ENCODE measurements at places on chromosomes 12 and 14. TPM values are rescaled to one million over a fixed set of nuclear protein-coding genes. Genes with fewer than 3 reads are reported as not detected.

DPF3 gene
- polyA plus RNA-seq, result 1.6 TPM

KRT71 gene
- polyA plus RNA-seq, result not detected

RNASE1 gene
- polyA plus RNA-seq, result 478 TPM

AKAP5 gene
- 3.0 TPM for polyA plus RNA-seq

LMNTD1 gene
- 0.14 TPM for polyA plus RNA-seq

PIANP gene
- 6.7 TPM for polyA plus RNA-seq

MMP14 gene
- polyA plus RNA-seq, result 203 TPM

SLC15A5 gene
- 0.08 TPM for polyA plus RNA-seq

KLRF1 gene
- polyA plus RNA-seq, result 2.5 TPM

RFX4 gene
- not detected for polyA plus RNA-seq

NPFF gene
- polyA plus RNA-seq, result 1.4 TPM

TRMT61A gene
- 7.3 TPM for polyA plus RNA-seq

KRT72 gene
- polyA plus RNA-seq, result 0.38 TPM

COX8C gene
- polyA plus RNA-seq, result 0.36 TPM

TMEM120B gene
- 9.9 TPM for polyA plus RNA-seq

C12orf42 gene
- polyA plus RNA-seq, result not detected

OR6C3 gene
- polyA plus RNA-seq, result not detected

APAF1 gene
- 49.5 TPM for polyA plus RNA-seq

OXA1L gene
- polyA plus RNA-seq, result 142 TPM

GLT8D2 gene
- 31.1 TPM for polyA plus RNA-seq

- no peak for DNase-seq
Measured at GRCh38 chr12:27472604-27473003, 26.1 kb downstream of the SMCO2 start.

- DNase-seq, result no peak
Measured at GRCh38 chr14:88995437-88996198, 171.2 kb downstream of the TTC8 start.

DNA sequence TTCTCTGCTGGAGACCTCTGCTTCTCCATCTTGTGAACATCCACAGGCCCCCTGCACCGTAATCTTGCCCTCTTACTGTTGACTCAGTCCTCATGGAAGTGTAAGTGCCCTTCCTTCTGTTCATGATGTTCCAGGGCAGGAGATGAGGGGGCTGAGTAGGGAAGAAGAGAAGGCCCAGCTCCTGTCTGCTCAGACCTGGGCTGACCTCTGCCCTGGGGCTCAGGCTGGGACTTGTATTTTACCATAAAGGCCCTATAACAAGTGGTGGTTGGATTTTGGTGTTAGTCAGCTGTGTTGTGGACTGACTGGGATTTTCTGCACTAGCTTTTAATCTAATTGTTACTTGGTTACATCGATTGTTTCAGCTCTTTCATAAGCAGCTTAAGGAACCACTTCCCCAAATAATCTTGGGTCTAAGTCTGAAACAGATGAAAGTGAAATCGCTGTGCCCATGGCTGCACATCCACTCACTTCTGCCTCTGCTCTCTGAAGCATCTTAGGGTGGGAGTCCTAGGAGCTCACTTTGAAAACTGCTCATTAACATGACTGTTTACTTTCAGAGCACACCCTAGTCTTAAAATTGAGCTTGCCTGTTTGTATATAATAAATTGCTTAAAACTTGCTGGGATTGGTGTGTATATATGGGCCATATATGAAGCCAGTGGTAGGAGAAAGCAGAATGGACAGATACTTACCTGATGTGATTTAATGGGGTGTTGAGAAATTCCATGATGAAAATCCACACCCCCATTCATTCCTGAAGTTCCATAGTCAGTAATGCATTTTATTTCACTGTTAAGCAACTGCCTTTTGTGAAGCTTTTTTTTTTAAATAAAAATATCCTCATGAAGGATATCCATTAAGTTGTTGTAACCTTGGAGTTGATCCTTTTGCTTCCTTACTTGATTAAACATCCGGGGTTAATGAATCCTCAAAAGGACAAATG lies 17.7 kb downstream of the C12orf71 start:
- DNase-seq, result no peak

DNA sequence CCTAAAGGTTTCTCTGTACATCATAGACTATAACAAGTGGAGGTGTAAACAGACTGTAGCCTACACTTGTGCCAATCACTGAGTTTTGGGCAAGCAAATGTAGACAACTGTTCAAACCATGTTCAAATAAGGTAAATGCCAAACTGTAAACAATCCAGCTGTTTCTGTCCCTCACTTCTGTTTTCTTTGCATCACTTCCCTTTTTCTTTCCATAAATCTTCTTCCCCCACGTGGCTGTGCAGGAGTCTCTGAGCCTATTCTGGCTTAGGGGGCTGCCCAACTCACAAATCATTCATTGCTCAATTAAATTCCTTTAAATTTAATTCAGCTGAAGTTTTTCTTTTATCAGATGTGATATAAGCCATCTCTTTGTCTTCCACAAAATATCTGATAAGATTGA lies 65.1 kb upstream of the CPM start:
- no peak for DNase-seq

DNA sequence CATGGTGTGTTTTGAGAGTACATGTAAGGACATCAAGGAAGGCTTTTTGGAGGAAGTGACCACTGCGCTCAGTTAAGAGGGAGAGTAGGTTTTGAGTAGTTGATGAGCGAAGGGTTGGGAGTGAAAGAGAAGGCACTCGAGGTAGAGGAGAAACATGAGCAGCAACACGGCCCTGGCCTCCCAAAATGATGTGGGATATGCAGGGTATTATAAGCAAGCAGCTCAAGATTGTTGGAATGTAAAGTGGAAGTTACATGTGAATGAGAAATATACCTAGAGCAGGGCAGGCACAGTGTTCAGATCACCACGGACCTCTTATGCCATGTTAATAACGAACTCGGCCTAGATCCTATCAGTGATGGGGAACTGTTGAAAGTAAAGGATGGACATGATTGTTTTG lies 2.1 kb upstream of the ARHGDIB start:
- no peak for DNase-seq

GRCh38 chr14:91374879-91375702 lies 42.5 kb downstream of the CCDC88C start:
- DNase-seq, result no peak

DNA sequence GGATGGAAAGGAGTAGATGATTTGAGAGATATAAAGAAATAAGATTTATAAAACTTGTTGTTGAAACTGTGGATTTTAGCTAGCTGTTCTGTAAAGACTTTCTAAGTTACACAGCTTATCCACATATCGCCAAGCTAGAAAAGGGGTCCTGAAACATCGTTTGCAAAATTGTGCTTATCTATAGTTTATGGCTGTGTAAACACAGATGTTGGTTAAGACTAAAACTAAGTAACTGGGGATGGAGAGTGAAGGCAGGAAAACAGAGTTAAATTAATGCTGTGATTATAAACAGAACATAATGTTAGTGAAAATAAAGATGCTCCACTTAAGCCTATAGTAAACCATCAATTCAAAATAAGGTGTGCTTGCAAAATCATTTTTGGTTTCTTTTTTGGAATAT lies 311.3 kb upstream of the DDHD1 start:
- DNase-seq, result no peak

DNA sequence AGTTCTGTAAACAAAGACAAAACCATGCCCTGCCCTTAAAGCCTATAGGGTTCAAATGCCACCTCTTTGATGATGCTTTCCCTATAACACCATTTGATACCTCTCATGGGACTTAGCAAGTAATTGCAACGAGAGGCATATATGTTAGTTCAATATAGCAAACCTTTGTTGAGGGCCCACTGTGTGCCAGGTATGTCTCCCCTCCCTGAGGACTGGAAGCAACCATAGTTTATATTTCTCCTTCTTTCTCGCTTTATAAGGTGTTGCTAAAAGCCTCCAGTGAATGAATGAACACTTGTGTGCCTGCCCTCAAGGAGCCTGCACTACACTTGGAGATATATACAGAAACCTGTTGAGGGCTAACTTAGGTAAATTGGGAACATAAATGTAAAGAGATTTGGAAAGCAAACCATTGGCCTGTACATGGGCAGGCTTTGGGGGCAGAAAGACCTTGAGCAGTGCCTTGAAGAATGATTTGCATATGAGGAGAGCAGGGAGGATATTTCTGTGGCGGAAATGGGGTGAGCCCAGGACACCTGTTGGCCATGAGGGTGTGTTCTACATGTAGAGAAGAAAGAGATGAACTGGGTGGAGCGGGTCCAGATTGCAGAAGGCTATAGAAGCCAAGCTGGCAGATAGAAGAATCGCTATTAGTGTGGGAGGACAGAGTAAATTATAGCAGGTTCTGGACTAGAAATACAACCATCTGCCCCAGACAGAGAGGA lies 1.8 kb upstream of the CKAP4 start:
- no peak for DNase-seq

DNA sequence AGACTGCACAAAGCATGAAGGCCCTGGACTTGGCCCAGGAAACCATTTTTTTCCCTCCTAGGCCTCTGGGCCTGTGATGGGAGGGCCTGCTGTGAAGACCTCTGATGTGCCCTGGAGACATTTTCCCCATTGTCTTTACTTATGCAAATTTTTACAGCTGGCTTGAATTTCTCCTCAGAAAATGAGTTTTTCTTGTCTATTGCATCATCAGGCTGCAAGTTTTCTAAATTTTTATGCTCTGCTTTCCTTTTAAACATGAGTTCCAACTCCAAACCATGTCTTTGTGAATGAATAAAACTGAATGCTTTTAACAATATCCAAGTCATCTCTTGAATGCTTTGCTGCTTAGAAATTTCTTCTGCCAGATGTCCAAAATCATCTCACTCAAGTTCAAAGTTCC lies 43.7 kb upstream of the TRHDE start:
- DNase-seq, result no peak

- no peak for DNase-seq
Measured at GRCh38 chr14:100765296-100765695, 38.6 kb downstream of the DLK1 start.

DNA sequence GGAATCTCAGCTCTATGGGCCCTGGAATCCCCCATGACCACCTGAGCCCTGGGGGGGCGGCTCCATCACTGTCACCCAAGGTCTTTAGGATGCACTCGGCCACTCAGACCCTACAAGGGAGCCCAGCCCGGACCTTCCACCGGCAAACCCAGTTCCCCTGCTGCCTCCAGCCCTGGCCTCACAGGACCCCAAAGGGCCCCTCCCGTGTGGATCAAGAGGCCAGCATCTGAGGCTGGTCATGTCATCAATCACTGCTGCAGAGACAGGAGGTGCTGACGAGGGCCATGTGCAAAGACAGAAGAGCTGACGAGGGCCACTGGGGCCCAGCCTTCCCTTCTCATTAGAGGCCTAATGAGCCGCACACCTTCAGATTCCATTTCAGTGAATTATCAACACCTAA lies 39.0 kb upstream of the SFSWAP start:
- DNase-seq, result no peak

GRCh38 chr12:129237881-129238280 lies 384.6 kb downstream of the GLT1D1 start:
- DNase-seq, result no peak

DNA sequence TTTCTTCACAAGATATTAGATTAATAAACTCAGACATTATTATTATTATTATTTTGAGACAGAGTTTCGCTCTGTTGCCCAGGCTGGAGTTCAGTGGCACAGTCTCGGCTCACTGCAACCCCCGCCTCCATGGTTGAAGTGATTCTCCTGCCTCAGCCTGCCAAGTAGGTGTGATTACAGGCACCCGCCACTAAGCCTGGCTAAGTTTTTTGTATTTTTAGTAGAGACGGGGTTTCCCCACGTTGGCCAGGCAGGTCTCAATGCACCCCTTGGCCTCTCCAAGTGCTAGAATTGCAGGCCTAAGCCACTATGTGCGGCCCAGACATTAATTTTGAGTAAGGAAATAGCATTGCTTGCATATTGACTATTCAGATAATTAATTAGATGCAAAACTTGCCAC lies 554.9 kb upstream of the LRFN5 start:
- DNase-seq, result no peak

DNA sequence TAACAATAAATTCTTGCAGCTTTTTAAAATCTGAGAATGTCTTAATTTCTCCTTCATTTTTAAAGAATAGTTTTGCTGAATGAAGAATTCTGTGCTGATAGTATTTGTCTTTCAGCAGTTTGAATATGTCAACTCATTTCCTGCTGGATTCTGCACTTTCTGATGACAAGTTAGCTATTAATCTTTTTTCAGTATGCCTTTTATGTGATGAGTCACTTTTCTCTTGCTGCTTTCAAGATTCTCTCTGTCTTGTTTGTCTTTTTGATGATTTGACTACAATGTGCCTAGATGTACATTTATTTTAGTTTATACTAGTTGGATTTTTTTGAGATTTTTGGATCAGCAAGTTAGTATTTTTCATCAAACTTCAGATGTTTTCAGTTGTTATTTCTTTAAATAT lies 87.9 kb upstream of the AVPR1A start:
- no peak for DNase-seq

DNA sequence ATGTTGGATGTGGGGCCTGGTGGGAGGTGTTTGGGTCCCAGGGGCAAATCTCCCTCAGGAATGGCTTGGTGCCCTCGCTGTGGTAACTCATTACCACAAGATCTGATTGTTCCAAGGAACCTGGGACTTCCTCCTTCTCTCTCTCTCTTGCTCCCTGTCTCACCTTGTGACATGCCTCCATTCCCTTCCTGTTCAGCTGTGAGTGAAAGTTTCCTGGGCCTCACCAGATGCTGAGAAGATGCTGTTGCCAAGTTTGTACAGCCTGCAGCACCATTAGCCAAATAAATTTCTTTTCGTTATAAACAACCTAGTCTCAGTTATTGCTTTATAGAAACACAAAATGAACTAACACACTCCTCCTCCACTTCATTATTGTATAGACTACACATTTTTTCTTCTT lies 759.8 kb upstream of the MDGA2 start:
- no peak for DNase-seq

- DNase-seq, result no peak
Measured at GRCh38 chr14:57161583-57162234, 107.0 kb downstream of the EXOC5 start.

GRCh38 chr14:37093364-37093763 lies 79.0 kb downstream of the SLC25A21 start:
- no peak for DNase-seq

DNA sequence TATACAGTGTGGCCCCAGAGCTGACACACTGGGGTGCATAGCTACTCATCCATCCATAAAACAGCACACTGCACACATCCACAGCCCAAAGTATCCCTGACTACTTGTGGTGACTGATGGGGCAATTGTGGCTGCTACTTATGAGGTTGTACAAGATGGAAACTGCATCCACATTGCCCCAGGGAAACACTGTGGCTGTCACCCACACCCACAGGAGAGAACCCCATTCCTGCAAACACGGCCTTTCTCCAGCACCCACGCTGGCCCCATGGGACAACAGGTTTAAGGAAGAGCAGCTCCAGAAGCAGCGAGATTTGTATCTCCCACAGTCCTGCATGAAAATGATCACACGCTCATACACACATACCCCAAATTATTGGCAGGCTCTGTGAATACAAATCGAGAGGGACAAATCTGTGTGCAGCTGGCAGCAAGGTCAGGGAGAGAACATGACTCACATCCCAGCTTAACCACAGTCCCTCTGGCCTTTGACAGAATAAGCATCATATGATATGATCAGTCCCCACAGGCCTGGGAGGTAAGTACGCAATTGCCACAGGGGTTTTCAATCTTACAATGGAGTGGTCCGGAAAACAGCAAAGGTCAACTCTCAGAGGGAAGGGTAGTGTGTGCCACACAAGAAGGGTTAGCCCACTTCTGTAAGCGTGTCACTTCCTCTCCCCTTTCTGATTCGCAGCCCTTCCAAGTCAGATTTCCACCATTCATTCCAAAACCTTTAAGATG lies 61.9 kb downstream of the ESR2 start:
- DNase-seq, result no peak

GRCh38 chr12:29818916-29819623 lies 35.3 kb upstream of the TMTC1 start:
- DNase-seq, result no peak

GRCh38 chr12:53300187-53300586 lies 692 bp downstream of the MYG1 start:
- no peak for DNase-seq

GRCh38 chr14:100528962-100529560 lies 58.2 kb downstream of the BEGAIN start:
- no peak for DNase-seq

All from right lung (tissue), 10 donors.